Stimulated activated CD4-positive, alpha-beta T cell treated with anti-CD3 and anti-CD28 coated beads, Interleukin-1b, Interleukin-23, amount 100 ng/mL, for 1 hour (primary cell): ENCODE measurements at places on chromosomes 7 and 10.

GRCh38 chr10:22010973-22011408, 7.5 kb upstream of the DNAJC1 start:
- no peak for DNase-seq

DNA sequence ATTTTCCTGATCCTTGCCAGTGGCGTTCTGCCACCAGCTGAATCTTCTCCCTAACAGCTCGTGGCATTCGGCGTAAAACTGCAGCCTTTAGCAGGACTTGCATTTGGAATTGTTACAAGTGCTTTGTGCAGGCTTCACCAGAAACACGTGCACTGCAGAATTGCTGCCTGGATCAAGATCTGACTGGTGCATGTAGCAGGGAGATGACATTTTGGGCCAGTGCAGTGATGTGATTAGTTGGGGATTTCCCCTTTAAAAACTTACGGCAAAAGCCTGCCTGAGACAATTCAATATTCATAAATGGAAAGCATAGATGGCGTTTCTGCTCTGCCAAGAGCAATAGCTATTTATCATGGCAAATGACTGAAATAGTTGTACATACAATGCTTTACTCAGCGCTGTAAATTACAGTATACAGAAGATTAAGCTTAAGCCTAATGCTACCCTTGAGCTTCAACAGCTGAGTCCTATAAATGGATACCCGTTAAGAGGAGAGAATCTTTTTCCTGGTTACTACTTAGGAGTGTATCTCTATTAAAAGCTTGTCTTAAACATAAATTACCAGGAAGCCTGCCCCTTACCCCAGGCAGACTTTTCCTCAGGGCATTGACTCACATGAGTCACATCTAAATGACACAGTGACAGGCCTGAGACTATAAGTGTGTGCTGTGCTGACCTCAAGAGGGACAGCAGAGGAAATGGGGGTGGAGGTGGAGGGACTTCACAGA, 106.3 kb downstream of the ATXN7L1 start:
- DNase-seq: no peak

- no peak for DNase-seq
Observed at GRCh38 chr10:126904818-126905701, at the start of gene DOCK1. DOCK1 (plus strand) TSS chr10:126905428; CDS start chr10:126905518, 90 bp downstream.

GRCh38 chr10:74927701-74928100, 101.3 kb downstream of the KAT6B start:
- no peak for DNase-seq

DNA sequence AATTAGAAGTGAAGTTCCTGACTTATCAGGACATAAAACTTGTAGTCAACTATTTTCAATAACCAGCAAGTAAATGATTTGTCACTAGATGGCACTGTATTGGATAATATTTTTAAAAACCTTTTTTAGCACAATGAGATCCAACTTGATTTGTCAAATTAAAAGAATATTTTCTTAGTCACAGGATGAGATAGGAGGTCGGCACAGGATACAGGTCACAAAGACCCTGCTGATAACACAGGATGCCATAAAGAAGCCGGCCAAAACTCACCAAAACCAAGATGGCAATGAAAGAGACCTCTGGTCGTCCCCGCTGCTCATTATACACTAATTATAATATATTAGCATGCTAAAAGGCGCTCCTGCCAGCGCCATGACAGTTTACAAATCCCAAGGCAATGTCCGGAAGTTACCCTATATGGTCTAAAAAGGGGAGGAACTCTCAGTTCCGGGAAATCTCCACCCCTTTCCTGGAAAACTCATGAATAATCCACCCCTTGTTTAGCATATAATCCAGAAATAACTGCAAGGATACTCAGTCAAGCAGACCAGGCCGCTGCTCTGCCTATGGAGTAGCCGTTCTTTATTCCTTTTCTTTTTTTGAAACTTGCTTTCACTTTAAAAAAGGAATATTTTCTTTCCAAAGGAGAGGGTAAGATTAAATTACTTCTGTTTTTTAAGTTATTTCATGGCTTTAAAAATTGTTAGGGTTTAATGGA, 255.7 kb upstream of the MKLN1 start:
- DNase-seq: no peak
